ENCODE measurements at places on chromosomes 6 and 20.
A peak's percentile ranks its signal among the peaks of the same experiment; 100 is the strongest.

DNA sequence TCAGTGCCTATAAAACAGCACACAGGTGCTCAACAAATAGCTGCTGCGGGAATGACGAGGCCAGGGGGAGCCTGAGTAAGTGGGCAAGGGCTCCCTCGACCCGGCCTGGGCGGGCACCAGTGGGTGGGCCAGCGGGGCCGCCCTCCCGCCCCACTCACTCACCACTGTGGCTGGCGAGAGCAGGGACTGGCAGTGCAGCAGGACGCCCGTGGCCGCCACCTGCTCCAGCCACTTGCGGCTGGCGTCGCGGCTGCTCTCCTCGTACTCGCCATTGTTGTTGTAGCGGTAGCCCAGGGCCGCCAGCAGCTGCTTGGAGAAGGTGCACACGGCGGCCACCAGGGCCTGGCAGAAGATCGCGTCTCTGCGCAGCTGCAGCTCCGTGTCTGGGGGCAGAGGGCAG, 191.5 kb downstream of the PREX1 start:
- DNase-seq = no peak

DNA sequence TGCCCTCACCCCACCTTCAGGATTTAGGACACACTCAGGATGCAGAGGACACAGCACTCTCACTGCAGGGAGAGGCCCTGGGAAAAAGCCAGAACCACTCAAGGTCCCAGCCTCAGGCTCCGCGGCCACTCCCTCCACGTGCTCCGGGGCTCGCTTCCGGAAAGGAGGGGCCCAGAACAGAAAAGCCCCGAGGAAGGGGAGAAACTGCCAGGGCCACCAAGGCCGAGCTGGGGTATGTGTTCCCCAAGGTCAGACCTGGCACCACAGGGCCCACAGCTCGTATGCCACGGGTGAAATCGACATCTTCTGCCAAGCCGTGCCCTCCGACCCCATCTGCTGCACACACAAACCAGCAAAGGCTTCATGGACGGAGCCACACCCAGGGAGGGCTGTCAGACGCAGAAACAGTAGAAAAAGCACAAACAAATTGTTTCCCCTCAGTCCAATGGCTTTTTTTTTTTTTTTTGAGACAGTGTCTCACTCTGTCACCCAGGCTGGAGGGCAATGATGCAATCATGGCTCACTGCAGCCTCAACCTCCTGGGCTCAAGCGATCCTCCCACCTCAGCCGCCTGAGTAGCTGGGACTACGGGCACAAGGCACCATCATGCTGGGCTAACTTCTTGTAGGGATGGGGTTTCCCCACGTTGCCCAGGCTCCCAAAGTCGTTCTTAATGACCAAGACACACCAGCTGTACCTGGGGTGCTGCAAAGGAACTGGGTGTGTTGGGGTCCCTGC, 33.4 kb downstream of the SLC2A4RG start:
- no peak for DNase-seq

DNA sequence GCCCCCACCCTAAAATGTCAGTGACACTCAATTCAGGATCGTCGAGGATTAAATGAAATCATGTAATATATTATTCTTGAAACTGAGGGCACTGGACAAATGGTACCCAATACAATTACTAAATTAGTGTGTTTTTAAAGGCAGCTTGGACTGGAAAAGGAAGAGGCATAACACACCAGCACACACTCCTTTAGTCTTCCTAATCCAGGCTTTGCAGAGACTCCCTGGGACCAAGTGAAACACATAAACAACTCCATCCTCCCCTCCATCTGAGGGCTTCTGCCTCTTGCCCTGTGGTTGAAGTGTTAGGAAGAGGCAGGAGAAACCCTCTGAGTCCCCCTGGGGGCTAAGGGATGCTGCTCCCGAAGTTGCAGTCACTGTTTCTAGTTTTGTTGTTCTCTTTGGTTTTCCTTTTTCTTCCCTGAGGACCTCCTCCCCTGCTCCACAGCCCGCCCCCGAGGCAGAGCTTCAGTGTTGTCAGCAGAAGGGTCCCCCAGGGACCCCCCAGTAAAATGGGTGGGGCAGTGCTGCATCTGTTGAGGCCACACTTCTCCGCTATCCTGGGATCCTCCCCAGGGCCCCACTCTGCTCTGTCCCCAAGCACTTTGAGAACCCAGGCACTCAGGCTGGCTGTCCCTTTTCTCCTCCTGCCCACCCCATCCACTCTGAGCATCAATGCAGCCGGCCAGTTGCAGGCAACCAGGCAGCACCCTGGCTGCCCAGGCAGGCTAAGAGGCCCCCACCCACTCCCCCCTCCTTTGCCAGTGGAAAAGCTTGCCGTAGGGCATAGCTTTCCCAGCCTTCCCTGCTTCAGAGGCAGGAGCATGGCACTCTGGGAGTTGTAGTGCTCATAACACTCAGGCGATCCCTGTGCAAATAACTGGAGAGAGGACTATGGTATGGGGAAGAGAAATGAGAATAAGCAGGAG, 5.9 kb downstream of the TMEM63B start:
- DNase-seq = no peak

GRCh38 chr6:119483908-119484307, 134.3 kb upstream of the MAN1A1 start:
- DNase-seq = no peak

DNA sequence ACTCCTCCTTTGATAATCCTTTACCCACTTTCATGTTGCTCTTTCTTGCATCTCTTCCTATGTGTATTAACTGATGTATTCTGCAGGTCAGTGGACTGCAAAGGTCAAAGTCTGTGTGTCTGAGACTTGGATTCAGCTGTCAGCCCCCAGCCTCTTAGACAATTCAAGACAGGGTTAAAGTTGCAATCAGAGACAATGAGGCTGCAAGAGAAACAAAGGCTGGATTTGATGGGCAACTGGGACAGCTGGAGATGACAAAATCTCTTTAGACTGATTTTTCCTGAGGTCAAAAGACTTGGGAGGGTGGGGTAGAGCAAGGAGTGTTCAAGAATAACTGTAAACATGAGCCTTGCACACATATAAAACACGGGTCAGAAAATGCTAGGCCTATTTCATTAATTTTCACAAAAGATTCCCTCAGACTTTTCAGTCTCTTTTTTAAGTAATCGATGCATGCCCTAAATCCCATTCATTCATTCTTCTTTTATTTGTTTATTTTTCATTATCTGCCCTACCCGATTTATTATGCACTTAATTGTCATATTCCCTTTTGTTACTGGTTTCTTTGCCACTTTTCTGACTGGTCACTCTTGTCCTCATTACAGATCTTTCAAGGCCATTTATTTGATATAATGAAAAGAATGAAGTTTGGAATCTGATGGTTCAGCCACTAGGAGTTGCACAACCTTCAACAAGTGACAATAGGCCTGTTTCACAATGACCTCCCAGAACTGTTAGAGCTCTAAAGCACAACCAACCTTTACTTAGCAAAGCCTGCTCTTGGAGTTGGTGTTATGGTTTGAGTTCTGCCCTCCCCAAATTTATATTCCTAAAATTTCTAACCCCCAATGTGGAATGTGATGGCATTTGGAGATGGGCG, 33.8 kb upstream of the AKAP12 start:
- no peak for DNase-seq

GRCh38 chr20:21520702-21521595, 7.1 kb upstream of the NKX2-2 start:
- DNase-seq = no peak

GRCh38 chr6:18308070-18308735, 43.9 kb upstream of the DEK start:
- DNase-seq = no peak

GRCh38 chr20:16828666-16829305, 80.6 kb downstream of the OTOR start:
- DNase-seq = no peak

GRCh38 chr6:44237021-44237812, 9.7 kb upstream of the HSP90AB1 start:
- DNase-seq = peak; percentile 78

DNA sequence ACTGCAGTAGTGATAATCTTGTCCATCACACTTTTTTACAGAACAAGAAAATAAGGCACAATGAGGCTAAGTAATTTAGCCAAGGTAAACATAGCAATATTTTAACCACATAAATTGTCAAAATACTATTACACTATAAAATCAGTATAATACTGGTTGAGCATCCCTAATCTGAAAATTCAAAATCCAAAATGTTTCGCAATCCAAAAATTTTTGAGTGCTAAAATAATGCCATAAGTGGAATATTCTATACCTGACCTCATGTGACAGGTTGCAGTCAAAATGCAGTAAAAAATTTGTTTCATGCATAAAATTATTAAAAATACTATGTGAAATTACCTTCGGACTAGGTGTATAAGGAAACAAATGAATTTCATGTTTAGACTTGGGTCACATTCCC, 101.5 kb downstream of the PDSS2 start:
- DNase-seq = no peak

DNA sequence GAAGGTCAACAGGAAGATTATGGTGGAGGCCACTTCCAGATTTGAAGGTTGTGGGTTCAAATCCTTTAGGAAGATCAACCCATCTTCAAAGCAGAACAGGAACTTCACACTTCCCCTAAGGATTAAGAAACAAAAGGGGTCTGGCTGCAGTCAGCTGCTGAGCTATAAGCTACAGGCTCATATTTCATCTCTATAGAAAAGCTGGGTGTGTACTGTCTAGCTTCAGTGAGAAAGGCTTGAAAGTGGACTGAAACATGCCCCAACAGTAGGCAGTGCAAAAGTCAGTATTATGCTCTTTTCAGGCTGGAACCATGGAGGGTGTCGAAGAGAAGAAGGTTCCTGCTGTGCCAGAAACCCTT, 60.1 kb upstream of the SPDEF start:
- no peak for DNase-seq

DNA sequence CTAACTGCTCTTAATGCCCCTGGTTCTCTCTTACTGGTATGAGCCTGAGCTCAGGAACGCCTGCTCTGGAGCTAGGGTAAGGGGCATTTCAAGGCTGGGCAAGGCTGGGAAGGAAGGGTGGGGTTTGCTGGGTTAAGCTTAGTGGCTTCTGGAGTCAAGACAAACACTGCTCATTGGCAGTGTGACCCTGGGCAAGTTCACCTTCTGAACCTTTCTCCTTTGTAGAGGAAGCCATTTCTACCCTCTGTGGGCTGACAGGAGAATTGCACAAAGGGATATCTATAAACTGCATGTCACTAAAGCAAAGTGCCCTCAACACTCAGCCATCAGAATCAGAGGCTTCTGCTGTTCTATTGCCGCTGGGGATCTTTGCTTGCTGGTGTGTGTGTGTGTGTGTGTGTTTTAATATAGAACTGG, 20.3 kb upstream of the LRRN4 start:
- peak; percentile 30 for DNase-seq

DNA sequence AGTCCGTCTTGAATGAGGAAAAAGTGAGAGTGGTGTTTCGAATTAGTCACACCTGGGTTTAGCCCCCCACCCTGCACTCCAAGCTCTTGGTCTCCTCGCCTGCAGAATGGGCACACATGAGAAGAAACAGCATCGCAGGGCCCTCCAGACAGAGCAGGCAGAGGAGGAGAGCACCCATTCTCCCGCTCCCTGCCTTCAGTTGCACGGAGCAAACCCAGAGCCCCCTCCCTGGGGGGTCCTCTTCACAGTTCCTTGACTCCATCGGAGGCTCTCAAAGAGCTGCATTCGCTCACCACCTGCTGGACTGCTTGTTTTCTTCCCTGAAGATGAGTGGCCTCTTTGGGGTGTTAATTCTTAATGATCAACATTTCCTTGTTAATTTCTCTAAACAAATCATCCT, 5.1 kb downstream of the CST7 start:
- no peak for DNase-seq

- peak; percentile 73 for DNase-seq
Measured at GRCh38 chr6:129860908-129861665, at the start of gene TMEM244. TSS of gene TMEM244 (minus strand) at chr6:129861315. CDS start at chr6:129861188, 127 bp downstream.

- no peak for DNase-seq
Measured at GRCh38 chr6:83167726-83168278, 25.3 kb downstream of the PGM3 start.

- DNase-seq = peak; percentile 35
Measured at GRCh38 chr20:60262967-60263603, 304.9 kb downstream of the CDH26 start.

- no peak for DNase-seq
Measured at GRCh38 chr6:35092362-35093117, 48.6 kb downstream of the TCP11 start.

DNA sequence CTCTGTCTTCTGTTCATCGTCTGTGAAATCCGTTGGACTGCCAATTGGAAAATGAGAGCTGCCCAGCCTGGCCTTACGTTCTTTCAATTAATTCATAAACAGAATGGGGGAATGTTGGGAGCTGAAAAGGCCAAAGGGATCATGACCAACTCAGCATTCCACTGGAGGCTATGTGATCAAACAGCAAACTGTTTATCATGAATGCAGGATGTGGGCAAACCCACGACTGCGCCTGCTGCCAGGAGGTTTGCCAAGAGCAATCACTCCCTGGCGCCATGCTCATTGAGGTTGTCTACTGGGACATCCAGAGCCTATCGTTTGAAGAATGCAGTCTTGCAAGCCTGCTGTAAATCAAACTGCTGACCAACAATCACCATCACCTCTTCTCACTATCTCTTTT, 9.3 kb upstream of the FKBP1A start:
- no peak for DNase-seq

GRCh38 chr6:16670183-16670582, 91.1 kb downstream of the ATXN1 start:
- no peak for DNase-seq

DNA sequence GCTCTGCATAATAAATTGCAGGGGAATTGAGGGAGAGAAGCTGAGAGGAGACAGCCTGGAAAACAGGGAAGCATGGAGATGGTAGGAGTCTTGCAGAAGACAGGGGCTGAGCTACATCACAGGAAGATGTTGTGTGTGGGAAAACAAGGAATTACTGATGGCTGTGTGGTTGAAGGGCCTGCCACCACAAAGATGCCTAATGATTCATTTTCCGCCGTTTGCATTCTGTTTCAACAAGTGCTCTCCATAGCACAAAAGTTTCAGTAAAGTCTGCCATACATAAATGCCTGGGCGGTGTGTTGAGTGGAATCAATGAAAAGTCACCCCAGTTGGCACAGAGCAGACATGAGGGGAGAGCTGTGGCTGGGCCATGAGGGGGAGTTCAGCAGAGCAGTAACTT, 5.6 kb upstream of the KLHL31 start:
- DNase-seq = no peak

GRCh38 chr6:4545893-4546292, 230.3 kb upstream of the CDYL start:
- DNase-seq = no peak

GRCh38 chr6:33147807-33148666, 44.2 kb downstream of the COL11A2 start:
- DNase-seq = no peak

GRCh38 chr6:118931436-118931835, 3.5 kb downstream of the MCM9 start:
- no peak for DNase-seq
